ENCODE measurements at places on chromosomes 12 and 14. TPM values are rescaled to one million over a fixed set of nuclear protein-coding genes. Genes with fewer than 3 reads are reported as not detected.

Gene NOS1
- total RNA-seq = 3.9 TPM

Gene C14orf180
- total RNA-seq = 2.6 TPM

Gene GALNT6
- total RNA-seq = 8.6 TPM

Gene RAPGEF3
- total RNA-seq = 46.5 TPM

Gene DEGS2
- 11.5 TPM for total RNA-seq

Gene KRT82
- total RNA-seq = not detected

Gene RGS6
- total RNA-seq = 4.4 TPM

Gene TNS2
- 106 TPM for total RNA-seq

Gene RFX4
- total RNA-seq = not detected

Gene SIX6
- not detected for total RNA-seq

Gene SLC24A4
- 0.70 TPM for total RNA-seq

Gene SP7
- total RNA-seq = 0.23 TPM

Gene KCNMB4
- total RNA-seq = 8.9 TPM

Gene LRRC43
- 5.3 TPM for total RNA-seq

Gene DCP1B
- total RNA-seq = 10.7 TPM

Gene NKX2-1
- not detected for total RNA-seq

Gene PLEKHD1
- total RNA-seq = 4.3 TPM

Gene C14orf39
- 0.18 TPM for total RNA-seq

Gene AHNAK2
- 2.6 TPM for total RNA-seq

Gene FOXG1
- total RNA-seq = 0.06 TPM

Gene ARPC3
- total RNA-seq = 155 TPM

Gene ADCY6
- total RNA-seq = 75.3 TPM

Gene CMAS
- 23.6 TPM for total RNA-seq

Gene CCDC63
- not detected for total RNA-seq

Gene RIPK3
- 4.3 TPM for total RNA-seq

Gene SLC35E3
- total RNA-seq = 4.6 TPM

Gene CD69
- total RNA-seq = 14.5 TPM

Gene IAPP
- total RNA-seq = not detected

Gene TPH2
- not detected for total RNA-seq

Gene RAN
- total RNA-seq = 155 TPM

Gene SYCP3
- 0.12 TPM for total RNA-seq

Gene CMA1
- total RNA-seq = not detected

Gene OLR1
- 3.0 TPM for total RNA-seq

Gene KERA
- total RNA-seq = 2.7 TPM

Gene KRT3
- total RNA-seq = not detected

Gene TAPBPL
- total RNA-seq = 19.5 TPM

Gene SPTB
- total RNA-seq = 89.3 TPM

Gene PTPRO
- 85.1 TPM for total RNA-seq

Gene POTEM
- total RNA-seq = not detected

Gene GARIN6
- total RNA-seq = not detected

Gene PLCZ1
- 1.2 TPM for total RNA-seq

Gene RPGRIP1
- total RNA-seq = 1.1 TPM

Gene KLRD1
- 0.47 TPM for total RNA-seq

Gene TAC3
- total RNA-seq = 1.6 TPM

Gene KCNH3
- total RNA-seq = 7.9 TPM

Gene FOXN3
- 66.4 TPM for total RNA-seq

Data from metanephros (tissue), 2 donors.